T-helper 1 cell treated with Interleukin-12 subunit alpha and Interleukin-12 subunit beta and Interleukin-4 antibody, amounts not matched to agents 30 ng/mL and 1 ng/mL, for 36 hours (primary cell): ENCODE measurements at places on chromosomes 7 and 10. TPM values are rescaled to one million over a fixed set of nuclear protein-coding genes. Genes with fewer than 3 reads are reported as not detected.

The KLLN gene
- total RNA-seq = 1.0 and 1.1 TPM in 2 replicates

The PKD2L1 gene
- 0.20 and 0.24 TPM in 2 replicates for total RNA-seq

The GPR158 gene
- not detected in 2 replicates for total RNA-seq

The MRPL32 gene
- 56.4 and 56.8 TPM in 2 replicates for total RNA-seq
